ENCODE measurements at places on chromosomes 4 and X.

DNA sequence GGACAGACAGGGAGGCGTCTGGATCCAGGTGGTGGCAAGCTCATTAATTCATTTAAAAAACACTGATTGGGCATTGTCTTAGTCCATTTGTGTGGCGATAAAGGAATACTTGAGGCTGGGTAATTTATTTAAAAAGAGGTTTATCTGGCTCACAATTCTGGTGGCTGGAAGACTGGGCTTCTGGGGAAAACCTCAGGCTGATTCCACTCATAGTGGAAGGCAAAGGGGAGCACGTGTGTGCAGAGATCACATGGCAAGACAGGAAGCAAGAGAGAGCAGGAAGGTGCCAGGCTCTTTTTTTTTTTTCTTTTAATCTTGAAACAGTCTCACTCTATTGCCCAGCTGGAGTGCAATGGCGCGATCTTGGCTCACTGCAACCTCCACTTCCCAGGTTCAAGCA lies 100.2 kb upstream of the METTL14 start:
- DNase-seq: no peak

DNA sequence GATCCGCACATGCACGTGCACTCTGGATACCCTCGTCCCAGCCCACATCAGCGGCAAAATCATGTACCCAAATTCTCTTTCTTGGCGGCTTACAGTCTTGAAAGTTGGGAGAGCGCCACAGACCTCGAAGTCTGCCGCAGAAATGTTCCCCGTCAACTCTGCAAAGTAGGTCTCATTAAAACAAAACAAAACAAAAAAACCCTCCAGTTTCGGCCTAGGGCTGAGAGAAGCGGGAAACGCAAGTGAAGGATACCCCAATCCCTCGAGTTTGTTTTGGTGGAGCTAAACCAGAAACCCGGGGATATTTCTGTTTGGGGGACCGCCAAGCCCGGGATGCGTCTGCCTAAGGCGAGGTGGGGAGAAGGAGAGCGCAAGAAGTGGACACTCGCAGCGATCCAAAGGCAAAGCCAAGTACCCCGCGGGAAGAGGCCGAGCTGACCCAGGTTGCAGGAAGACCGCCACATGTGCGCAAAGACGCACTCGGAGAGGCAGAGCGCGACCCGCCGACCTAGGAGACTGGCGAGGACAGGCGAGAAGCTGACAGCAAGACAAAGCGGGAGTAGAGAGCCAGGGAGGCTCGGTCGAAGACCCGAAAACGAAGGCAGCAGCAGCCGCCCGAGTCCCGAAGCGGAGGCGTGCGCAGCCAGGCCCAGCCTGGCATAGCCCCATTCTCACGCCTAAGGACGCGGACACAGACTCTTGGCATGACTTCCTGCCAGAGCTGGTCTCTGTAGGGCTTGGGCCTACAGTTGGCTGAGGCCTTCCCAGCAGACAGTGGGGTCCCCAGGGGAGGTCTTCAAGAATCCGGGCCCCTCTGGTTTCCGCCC lies 49.6 kb upstream of the BCOR start:
- DNase-seq: no peak

DNA sequence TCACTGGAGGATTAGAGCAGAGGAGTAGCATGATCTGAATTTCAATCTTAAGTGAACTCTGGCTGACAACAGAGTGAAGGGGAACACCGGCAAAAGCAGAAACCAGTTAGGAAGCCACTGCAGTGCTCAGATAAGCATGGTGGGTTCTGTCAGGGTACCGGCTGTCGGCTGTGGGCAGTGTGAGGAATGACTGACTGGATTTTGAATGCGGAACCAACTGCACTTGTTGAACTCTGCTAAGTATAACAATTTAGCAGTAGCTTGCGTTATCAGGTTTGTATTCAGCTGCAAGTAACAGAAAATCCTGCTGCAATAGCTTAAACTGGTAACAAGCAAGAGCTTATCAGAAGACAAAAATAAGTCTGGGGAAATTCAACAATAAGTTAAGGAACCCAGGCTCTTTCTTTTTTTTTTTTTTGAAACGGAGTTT lies 5.2 kb downstream of the HTT start:
- peak; percentile 30 for DNase-seq

DNA sequence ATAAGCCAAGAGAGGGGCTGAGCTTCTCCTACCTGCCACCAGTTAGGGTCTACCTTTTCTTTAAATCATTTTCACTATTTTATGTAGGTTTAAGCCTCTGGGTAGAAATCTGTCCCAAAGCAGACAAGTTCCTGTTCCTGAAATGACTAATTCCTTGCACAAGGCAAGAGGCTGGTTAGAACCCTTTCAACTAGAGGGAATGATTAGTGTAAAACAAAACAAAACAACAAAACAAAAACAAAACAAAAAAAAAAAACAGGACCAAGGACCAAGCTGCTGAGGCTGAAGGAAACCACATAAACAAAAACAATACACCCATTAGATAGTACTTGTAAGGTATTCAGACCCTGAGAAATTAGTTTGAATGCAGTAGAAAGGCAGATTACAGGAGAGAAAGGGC lies 62.7 kb downstream of the MAML3 start:
- no peak for DNase-seq

DNA sequence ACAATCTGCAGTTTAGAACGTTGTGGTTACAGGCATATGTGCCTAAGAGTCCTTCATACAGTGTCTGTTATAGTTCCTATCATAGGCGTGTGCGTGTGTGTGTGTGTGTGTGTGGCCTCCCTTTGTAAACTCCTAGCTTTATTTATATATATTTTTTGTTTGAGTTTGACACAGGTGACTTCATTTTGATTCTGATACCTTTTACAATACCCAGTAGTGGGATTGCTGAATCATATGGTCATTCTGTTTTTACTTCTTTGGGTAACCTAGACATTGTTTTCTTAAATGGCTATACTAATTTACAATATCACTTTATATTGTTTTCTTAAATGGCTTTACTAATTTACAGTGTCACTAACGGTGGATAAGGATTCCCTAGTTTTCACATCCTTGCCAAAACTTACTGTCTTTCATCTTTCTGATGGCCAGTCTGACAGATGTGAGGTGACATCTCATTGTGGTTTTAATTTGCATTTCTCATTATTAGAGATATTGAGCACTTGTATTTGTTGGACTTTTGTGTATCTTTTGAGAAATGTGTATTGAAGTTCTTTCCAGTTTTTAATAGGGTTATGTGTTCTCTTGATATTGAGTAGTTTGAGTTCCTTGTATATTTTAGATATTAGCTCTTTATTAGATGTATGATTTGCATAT lies 211.1 kb upstream of the NUDT6 start:
- DNase-seq: no peak

DNA sequence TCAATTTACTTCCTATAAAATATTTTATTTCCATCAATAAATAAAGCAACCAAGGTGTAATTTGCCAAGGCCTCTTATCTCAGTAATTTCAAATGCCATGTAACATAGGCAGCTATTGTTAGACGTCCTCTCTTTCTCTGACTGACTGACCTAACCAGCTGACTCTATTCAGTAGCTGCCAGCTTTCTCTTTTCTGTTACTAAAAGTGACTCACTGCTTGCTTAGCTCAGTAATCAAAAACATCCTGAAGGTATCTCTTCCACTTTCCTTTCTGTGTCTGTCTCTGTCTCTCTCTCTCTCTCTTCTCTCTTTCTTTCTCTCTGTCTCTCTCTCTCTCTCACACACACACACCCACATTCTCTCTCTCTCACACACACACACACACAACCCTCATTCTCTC lies 134.2 kb downstream of the SPOCK3 start:
- no peak for DNase-seq

GRCh38 chr4:88621763-88622327 lies 29.6 kb downstream of the HERC3 start:
- DNase-seq: no peak

GRCh38 chrX:26558719-26559386 lies 342.9 kb downstream of the MAGEB5 start:
- DNase-seq: no peak

GRCh38 chrX:37875675-37876074 lies 28.3 kb upstream of the DYNLT3 start:
- no peak for DNase-seq

DNA sequence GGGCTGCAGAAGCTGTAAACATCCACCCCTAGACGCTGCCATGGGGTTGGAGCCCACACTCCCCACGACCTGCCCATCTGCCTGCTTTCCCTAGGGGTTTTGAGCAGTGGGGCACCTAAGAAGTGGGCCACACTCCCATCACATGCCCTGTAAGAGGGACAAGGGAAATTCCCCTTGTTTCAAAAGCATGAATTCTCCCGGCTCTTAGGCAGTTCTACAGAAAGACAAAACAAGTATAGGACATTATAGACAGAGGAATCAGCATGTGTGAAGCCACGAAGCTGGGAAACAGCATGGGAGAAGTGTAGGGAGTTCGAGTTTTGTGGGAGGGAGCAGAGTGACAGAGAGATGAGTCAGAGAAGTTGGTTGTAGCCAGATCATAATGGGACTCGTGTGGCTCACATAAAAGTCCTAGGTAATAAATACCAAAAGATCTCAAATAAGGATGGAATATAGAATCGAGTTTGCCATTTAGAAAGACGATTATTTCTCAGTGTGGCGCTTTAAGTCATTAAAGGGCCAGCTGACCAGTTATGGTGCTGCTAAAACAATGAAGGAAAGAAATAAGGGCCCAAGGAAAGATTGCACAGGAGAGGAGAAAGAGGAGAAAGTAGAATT lies 23.9 kb downstream of the APOO start:
- DNase-seq: peak; percentile 18
